Body of pancreas (tissue), 4 donors: ENCODE measurements at places on chromosomes 11 and 22.

- peak; percentile 45 for DNase-seq
Observed at GRCh38 chr22:43346521-43346929, 3.4 kb upstream of the SCUBE1 start.

DNA sequence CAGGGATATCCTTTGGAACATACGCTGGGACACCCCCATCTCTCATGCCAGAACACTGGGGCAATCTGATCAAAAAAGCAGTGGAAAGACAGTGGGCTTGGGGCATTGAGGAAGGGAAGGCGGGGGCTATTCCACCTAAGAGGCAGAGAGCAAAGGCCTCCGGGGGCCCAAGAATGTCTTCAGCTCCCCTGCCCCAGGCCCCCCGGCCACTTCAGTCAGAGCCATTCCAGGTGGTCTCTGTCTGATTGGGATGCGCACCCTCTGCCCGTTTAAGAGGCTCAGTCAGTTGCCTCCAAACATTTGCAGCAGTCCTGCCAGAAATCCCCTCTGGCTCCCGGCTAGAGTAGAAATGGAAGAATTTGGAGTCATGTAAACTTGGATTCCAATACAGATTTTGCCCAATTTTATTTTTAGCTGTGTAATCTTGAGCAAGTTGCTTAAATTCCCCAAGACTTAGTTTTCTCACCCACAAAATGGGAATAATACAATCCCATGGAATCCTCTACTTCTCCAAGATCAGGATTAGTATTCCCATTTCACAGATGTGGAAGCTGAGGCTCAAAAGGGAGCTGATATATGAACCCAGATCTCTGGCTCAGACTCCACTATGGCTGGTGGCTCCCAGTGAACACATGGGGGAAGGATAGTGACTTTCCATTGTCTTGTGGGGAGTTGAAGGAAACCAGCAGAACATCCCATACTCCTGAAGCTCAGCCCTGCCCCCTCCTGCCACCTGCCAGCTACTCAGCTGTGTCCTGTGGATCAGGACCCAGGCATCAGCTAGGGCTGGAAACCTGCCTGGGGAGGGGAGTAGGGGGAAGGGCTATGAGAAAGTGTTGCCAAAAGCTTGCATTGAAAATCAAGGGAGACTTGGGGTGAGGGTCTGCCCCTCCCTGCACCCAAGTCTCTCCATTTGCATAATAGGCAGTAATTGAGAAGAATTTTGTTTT lies 6.1 kb upstream of the WNT11 start:
- no peak for DNase-seq

- peak; percentile 21 for DNase-seq
Observed at GRCh38 chr22:27378311-27378800, 423.2 kb downstream of the MN1 start.

GRCh38 chr11:66556086-66556485 lies 9.4 kb downstream of the ACTN3 start:
- DNase-seq = no peak
